Cardiac atrium fibroblast (primary cell): ENCODE measurements at places on chromosomes 2 and 18. TPM values are rescaled to one million over a fixed set of nuclear protein-coding genes. Genes with fewer than 3 reads are reported as not detected.

LRATD1 gene
- total RNA-seq, result 0.49 TPM in 1 of 2 replicates, not detected in the other

RGPD3 gene
- total RNA-seq, result 0.32 and 0.90 TPM in 2 replicates

TCF23 gene
- under 0.01 TPM in 1 of 2 replicates, not detected in the other for total RNA-seq

RAPGEF4 gene
- 11.0 and 20.6 TPM in 2 replicates for total RNA-seq

FLACC1 gene
- 1.4 TPM in 1 of 2 replicates, not detected in the other for total RNA-seq

HTR2B gene
- 1.1 TPM in 2 replicates for total RNA-seq

GALNT5 gene
- total RNA-seq, result 4.2 and 5.5 TPM in 2 replicates
